ENCODE measurements at places on chromosomes 3 and 15. TPM values are rescaled to one million over a fixed set of nuclear protein-coding genes. Genes with fewer than 3 reads are reported as not detected.
A peak's percentile ranks its signal among the peaks of the same experiment; 100 is the strongest.

GRCh38 chr3:73453666-73454065, 171.1 kb downstream of the PDZRN3 start:
- DNase-seq: no peak

- no peak for DNase-seq
These were observed 185.7 kb downstream of the LPP start for GRCh38 chr3:188339410-188340295.

DNA sequence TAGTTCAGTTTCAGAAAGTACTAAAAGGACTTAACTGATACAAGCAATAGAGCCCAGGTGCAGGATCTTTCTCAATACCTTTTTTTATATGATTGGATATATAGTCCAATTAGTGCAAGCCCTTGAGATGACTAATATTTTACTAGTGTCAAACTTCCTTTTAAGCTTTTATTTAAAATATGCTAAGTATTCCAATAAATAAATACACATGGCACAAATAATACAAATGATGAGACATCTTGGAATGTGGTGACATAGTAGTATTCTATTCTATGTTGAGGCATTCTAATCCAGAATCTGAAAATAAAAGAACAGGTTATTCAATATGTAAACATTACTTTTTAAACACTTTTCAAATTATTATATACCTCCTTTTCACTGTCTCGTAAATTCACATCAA, 670.0 kb downstream of the SI start:
- no peak for DNase-seq

Gene CYP1A1
- total RNA-seq: 10.3 TPM

DNA sequence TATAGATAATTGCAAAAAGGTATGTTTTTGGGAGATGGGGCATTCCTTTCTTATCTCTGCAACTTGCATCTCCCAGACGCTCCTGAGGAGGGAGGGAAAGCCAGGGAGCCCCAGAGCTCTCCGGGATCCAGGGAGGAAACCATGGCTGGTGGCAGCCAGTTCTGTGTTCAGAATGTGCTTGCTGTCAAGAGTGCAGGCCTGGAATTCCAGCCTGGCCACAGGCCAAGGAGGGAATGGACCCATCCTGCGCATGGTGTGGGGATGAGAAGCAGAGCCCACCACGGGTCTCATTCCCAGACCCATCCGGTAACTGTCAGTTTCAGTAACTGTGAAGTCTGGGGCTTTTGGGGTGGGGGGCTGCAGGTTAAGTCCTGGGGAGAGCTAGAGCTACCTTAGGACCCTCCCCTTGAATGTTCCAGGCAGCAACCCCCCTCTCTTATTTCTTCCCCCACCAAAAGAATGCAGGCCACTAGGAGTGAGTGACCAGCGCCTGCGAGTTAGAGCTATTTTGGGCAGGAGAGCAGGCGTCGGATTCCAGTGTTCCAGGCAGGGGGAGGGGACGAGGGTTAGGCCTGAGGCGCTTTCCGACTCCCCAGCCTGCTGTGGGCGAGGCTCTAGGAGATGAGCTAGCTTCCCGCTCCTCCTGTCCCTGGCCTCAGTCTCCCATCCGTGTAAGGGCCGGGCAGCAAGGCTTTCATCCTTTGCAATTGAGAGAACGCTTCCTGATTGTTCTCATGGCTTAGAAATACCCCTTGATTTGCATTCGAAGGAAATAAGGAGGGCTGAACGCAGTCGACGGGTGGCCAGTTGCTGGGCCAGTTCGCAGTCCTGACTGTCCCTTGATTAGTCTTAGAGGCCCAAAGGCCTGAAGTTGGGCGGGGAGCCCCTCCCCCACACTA, 781 bp upstream of the DAG1 start:
- DNase-seq: peak; percentile 39

Measured in ascending aorta (tissue), 2 donors.